ENCODE measurements at places on chromosomes 4 and X.

GRCh38 chr4:151753056-151753455 is 7.8 kb downstream of the GATB start:
- DNase-seq: no peak

GRCh38 chr4:172344308-172344938 is 531.2 kb downstream of the GALNTL6 start:
- DNase-seq: no peak

DNA sequence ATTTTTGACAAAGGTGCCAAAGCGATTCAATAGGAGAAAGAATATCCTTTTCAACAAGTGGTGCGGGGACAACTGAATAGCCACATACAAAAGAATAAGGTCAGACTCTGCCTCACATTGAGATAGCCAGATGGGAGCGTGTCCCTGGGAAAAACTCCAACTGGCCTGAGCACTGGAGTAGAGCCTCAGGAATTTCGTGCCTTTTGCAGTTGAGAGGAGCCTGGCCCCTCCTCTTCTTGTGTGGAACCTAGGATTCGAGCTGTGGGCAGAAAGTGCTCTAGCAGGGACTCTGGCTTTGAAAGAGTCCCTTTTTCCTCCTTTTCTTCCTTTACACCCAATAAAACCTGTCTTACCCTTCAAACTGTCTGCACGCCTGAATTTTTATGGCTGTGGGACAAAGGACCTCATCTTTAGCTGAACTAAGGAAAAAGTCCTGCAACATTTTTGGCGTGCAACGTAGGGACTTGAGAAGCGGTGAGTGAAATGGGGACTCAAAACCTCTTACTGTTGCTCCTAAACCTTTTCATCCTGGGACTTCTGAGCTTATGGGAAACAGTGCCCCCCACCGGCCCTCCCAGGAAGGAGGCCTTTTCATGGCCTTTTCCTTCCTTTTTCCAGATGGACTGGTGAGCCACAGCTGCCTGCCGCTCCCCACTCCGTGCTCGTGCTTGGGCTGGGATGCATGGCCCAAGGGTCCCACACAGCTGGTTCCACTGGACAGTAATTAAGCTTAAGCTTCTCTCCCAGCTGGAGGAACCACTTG is 68.6 kb downstream of the BMP15 start:
- no peak for DNase-seq

- DNase-seq: no peak
Observed at GRCh38 chr4:98688411-98689290, 30.2 kb upstream of the TSPAN5 start.

DNA sequence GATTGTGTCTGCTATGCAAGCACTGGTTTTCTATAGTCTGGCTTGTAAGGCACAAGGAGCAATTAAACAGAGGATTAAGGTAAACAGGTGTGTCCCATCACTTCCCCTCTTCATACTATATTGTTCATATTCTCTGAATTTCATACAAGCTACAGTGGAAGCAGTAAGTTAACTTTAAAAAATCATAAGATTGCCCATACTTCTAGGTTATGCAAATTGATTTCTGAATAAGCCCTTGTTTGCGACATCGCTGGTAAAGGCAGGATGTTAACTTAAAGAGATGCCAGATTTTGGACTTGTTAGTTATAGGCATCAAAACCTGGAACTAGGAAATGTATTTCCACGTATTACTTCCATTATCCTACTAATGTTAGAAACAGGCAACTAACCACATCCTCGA is 1.0 kb upstream of the TMEM131L start:
- no peak for DNase-seq

DNA sequence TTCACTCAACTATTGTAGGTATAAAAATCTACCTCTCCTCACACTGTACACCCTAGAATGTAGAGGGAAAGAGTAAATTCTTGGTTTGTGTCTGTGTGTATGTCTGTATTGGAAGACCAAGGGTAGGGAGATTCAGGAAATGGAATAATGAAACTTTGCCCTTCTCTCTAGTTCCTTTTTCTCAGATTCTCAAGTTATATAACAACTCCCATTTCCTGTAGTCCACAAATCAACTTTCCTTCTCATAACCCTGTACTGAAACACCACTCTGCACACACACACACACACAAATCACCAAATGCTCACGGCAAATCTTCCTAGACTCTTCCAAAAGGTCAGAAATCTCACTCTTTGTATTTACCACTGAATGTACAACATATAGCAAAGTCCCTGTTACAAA is 824.5 kb upstream of the DIAPH2 start:
- DNase-seq: no peak

GRCh38 chrX:55742649-55743048 is 25.1 kb downstream of the RRAGB start:
- no peak for DNase-seq

Data from smooth muscle cell of the brain vasculature (primary cell).